ENCODE measurements at places on chromosomes 3 and 15. TPM values are rescaled to one million over a fixed set of nuclear protein-coding genes. Genes with fewer than 3 reads are reported as not detected.

LEKR1 gene
- total RNA-seq, result 0.32 TPM

DNA sequence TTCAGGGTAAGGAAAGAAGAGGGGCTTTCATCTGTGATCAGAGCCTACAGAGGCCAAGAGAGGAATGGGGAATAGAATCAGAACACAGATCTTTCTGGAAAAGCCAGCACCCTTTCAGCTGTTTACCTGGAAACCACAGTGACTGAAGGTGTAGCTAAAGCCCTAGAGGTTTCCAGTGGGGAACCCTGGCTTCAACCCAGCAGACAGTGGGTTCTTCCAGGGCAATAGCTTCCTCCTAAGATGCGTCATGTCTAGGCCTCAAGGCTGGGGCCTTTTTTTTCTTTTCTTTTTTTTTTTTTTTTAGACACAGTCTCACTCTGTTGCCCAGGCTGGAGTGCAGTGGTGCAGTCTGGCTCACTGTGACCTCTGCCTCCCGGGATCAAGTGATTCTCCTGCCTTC is 3.1 kb upstream of the CPNE9 start:
- no peak for DNase-seq

GRCh38 chr3:37143821-37144220 is 30.6 kb downstream of the LRRFIP2 start:
- DNase-seq, result no peak

DNA sequence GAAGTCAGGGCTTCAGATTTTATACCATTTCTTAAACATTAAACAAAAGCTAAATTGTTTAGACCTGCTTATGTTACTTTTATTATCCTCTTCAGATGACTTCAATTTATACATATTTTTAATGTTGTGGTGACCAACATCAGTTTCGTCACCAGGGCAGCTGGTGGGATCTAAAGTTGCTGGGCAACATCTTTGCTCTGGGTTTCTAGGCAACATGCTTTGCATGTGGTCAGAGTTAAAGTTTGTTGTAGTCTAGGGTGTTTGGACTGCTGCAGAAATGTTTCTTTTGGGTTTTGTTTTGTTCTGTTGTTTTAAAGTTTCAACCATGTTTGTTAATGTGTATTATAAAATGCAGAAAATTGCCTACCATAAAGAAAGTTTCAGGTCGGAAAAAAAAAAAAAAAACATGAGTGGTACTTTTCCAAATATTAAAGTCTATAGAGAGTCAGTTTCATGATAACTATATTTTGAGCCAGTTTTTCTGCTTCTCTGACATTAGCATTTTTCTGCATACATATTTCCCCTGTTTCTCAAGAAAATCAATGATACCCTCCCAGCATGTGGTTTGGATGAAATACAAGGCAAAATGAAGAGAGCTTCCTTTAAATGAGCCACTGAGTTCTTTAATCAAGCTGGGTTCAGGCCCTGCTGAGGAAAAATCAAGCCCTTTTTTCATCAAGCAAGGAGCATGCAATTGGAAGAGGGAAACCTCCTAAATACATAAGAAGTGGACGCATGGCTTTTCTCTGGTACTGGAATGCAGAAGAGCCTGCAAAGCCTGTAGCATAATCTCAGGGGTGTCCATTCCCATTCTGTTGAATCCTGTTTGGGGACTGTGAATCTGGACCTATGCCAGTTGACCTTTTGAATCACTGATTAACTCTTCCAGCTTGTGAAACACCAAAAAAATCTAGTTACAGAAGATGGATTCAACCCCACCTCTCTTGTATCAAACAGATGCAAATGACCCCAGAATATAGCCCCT is 35.0 kb upstream of the VGLL3 start:
- no peak for DNase-seq

ASB14 gene
- 5.8 TPM for total RNA-seq
